ENCODE measurements at places on chromosomes 7 and 10. TPM values are rescaled to one million over a fixed set of nuclear protein-coding genes. Genes with fewer than 3 reads are reported as not detected.

DNA sequence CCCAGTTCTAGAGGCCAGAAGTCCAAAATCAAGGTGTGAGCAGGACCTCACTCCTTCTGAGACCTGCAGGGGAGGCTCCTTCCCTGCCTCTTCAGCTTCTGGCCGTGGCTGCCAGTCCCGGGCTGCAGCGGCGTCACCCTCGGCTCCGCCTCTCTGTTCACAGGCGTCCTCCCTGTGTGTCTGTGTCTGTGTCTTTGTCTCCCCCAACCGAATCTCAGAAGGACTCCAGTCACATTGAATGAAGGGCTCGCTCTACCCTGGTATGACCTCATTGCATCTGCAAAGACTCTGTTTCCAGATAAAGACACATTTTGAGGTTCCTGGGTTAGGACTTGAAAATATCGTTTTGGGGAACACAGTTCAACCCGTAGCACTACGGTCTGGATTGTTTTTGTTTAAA lies 33.1 kb upstream of the GALNT11 start:
- peaks cover 8% of the 10 kb centered on the region for H3K4me1 ChIP-seq
- no peak overlapping the region for H3K27ac ChIP-seq
- peaks cover 66% of the 10 kb centered on the region for H3K27me3 ChIP-seq
- DNase-seq = no peak

DNA sequence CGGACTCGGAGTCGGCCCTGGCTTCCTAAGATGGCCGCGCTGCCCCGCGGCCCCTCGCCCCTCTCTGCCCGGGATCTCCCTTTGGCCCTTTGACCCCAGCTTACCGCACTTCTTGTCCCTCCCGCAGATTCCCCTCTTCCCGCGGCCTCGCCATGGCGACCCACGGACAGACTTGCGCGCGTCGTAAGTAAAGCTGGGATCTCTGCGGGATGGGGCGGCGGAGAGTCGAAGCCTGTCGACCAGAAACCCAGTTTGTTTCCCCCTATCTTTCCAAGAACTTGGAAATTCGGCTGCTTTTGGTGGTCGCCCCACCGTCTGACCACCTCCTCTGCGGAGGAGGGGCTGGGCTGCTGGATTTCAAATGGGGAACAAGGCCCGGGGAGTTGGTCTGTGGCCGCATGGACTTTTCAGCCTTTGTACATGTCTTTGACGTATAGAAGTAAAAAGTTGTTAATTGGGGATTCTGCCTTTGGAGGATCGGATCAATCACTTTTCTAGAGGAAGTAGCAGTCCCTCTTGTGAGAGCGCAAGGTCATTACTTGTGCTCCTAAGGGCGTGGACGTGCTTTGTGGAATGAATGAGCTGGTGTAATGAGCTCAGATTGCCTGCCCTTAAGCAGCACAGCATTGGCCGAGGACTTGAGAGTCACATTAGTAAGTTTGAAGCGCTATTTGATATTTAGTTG lies 553 bp downstream of the VDAC2 start:
- H3K27ac ChIP-seq = peak overlapping the region; percentile 99
- peak overlapping the region; percentile 100 for H3K4me3 ChIP-seq
- H3K36me3 ChIP-seq = peaks cover 2% of the 10 kb centered on the region
- H3K27me3 ChIP-seq = no peaks in the 10 kb centered on the region

DNA sequence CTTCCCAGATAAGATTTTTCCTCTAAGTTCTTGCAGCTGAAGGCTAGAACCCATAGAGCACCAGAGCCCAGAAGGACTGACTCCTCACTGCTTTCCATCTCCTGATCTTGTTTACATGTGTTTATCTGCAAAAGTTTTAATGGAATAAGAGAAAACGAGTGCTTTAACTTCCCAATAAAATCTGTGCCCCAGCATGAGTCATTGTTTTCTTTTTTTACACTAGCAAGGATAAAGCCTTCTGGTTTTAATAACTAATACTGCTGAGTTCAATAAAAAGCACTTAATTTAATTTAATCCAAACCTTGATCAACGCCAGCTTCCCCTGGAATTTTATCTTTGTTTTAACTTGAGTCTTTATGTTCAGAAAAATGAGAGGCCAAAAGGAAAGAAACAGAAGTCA lies 227.6 kb downstream of the HPSE2 start:
- no peaks in the 10 kb centered on the region for H3K4me1 ChIP-seq
- no peaks in the 10 kb centered on the region for H3K27me3 ChIP-seq
- no peak for DNase-seq
- H3K36me3 ChIP-seq = no peaks in the 10 kb centered on the region
- H3K27ac ChIP-seq = no peak overlapping the region

DNA sequence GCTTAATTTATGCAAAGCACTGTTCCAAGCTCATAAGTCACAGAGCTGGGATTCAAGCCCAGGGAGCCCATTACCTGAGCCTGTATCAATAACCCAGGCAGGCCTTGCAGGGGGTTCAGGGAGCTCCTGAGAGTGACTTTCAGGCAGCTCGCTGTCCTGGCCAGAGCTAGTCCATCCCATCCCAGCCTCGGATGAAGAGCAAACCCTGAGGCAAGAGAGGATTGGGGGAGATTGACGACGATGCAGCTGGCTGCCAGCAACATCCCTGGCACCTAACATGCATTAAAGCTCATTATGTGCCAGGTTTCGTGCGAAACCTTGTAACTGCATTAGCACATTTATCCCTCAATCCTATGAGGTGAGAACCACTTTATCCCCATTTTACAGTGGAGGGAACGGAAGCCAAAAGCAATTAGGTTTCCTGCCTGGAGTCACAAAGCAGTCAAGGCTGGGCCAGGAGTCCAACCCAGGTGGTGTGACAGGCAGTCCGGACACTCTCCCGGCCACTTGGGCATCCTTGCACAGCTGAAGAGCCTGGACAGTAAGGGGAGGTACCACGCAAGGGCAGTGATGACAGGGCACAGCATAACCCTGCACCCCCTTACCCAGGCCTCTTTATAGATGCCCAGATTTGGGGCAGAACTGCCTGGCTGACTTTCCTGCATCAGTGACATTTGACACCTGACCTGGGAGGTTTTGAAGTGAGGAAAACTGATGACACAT lies 129.8 kb upstream of the CHST15 start:
- peaks cover 25% of the 10 kb centered on the region for H3K27me3 ChIP-seq
- H3K27ac ChIP-seq = no peak overlapping the region
- no peak for DNase-seq

DNA sequence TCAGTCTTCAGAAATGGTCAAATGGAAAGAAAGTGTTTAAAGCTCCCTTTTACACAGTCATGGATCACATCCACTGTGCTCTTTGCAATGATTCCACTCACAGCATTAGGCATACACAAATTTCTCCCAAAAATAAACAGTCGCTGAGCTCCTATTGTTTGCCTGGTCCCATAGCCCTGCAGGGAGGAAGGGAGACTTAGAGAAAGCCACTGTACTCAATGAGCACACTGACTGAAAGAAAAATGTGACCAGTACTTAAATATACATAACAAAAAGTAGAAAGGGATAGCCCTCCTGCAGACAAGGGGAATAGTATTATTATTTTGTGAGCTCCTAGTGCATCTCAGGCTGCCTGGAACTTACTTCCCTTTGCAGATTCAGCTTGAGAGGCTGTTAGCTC lies 853.2 kb downstream of the GRID1 start:
- H3K4me3 ChIP-seq = no peak overlapping the region
- peaks cover 42% of the 10 kb centered on the region for H3K27me3 ChIP-seq
- H3K36me3 ChIP-seq = peaks cover 4% of the 10 kb centered on the region
- H3K27ac ChIP-seq = no peak overlapping the region
- no peak for DNase-seq

DNA sequence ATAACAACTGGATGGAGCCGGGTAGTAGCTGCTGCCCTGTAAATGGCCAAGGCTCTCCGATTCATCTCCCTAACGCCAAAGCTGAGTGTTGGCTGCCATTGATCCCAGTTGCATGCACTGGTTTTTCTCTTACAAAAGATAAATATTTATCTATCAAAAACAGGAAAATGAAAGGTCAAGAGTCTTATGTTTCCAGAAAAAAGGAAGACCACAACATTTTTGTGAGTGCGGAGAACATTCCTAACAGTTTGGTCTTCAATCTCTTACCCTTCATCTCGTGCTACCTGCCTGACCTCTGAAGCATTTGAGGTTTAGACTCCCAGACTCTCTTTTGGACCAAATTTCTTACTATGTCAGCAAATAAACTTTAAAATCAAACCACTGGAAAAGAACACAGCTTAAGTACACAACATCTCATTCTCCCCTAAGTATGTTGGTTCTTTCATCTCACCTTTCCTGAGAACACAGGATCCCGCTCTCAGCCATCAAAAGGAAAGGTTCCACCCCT lies 61.6 kb downstream of the SORBS1 start:
- peaks cover 3% of the 10 kb centered on the region for H3K36me3 ChIP-seq
- DNase-seq = no peak
- no peak overlapping the region for H3K4me3 ChIP-seq
- no peak overlapping the region for H3K27ac ChIP-seq
- H3K4me1 ChIP-seq = peaks cover 4% of the 10 kb centered on the region

DNA sequence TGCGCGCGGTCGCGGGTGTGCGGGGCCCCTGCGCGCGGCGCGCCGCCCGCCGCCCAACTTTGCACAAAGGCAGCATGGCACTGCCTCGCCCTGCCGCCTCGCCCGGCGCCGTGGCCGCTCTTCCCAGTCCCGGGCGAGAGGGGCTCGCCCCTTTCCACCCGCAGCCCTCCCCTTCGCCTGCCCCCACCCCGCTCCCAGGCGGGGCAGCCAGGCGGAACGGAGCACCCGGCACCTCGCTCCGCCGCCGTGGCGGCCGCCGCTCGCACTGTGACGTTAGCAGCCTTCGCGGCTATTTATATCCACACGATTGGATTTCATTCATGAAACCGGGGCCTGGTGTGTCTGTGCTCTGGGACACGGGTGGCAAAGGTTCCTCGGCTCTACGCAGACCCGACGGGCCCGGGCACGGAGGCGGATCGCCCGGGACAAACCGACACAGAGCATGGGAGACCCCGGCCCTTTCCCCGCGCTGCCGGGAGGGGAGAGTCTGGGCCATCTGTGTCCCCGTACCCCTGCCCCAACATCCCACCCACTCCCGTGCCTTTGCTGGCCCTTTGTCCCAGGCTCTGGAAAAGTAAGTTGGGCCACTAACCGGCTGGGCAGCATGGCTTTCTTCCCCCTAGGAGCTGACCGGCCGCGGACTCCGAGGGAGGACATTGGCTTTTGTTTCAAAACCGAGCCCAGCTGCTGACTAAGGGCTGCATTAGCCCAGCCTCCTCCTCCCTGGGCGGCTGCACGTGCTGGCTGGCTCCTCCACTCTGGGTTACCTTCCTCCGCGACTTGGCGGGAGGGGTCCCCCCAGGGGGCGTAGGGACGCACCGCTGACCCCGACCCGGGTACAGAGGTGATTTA lies at the start of gene RHOBTB1:
RHOBTB1 (minus strand) TSS at position 128 of the 852 bp plus-strand sequence. CDS start 32,643 bp downstream, outside the sequence.
- H3K4me3 ChIP-seq = peak within 1 kb of the TSS; percentile 88
- H3K27me3 ChIP-seq = peaks cover 78% of the 10 kb centered on the region
- no peaks in the 10 kb centered on the region for H3K36me3 ChIP-seq
- H3K4me1 ChIP-seq = peaks cover 13% of the 10 kb centered on the region

DNA sequence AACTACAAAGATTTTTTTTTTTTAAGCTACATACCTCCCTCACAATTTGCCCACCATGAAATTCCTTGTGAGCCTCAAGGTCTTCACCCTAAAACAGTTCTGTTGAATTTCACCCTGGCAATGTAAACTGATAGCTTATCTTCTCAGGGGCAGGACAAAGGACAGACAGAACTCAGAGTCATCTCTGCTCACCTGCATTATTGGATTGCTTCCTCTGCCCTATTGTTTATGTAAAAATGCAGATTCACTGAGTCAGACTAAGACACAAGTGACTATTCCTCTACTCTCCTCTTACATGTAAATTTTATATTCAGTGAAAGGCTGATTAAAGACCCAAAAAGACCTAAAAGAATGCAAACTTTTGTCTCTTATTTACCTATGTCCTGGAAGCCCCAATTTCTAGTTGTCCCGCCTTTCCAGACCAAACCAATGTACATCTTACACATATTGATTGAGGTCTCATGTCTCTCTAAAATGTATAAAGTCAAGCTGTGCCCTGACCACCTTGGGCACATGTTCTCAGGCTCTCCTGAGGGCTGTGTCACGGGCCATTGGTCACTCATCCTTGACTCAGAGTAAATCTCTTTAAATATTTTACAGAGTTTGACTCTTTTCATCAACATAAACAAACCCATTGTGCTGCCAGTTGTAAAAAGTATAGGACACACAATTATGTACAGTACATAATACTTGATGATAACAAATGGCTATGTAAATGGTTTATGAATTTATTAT lies 440.2 kb downstream of the HTR7 start:
- no peak for DNase-seq
- no peaks in the 10 kb centered on the region for H3K36me3 ChIP-seq
- H3K4me3 ChIP-seq = no peak overlapping the region
- no peak overlapping the region for H3K27ac ChIP-seq

DNA sequence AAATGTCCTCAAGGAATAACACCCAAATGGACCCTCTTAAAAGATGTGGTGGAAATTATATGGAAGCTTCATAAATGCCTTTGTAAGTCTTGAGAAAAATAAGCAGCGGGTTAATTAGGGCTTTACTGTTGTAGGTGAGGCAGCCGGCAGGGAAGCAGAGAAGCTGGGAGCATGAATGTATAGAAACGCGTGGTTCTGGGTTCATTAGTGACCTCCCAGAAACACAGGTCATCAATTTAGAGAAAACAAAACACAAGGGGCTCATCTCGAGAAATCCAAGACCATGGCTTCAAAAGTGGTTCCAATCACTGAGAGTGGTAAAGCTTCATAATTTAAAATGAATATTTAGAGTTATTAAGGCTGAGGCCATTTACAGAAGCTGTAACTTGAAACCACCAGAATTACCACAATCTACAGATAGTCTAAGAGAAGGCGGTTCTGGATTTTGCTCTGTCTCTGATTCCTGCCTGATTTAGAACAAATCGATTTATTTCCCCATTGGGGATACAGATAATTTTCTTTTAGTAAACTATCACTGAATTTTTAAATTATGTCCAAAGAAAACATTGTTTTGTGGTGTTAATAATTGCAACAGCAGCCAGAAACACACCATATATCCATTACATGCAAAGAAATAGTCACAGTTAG lies 20.7 kb downstream of the GARIN1A start:
- peak overlapping the region; percentile 14 for H3K27ac ChIP-seq
- peaks cover 4% of the 10 kb centered on the region for H3K36me3 ChIP-seq
- DNase-seq = no peak

- peaks cover 4% of the 10 kb centered on the region for H3K36me3 ChIP-seq
- H3K4me3 ChIP-seq = no peak overlapping the region
- no peak overlapping the region for H3K27ac ChIP-seq
- H3K4me1 ChIP-seq = peaks cover 15% of the 10 kb centered on the region
- DNase-seq = no peak
These were observed 117.6 kb downstream of the LRRC4 start for GRCh38 chr7:127913686-127914085.

GRCh38 chr7:157694376-157694665 lies 357.5 kb downstream of the DNAJB6 start:
- peaks cover 10% of the 10 kb centered on the region for H3K4me1 ChIP-seq
- no peaks in the 10 kb centered on the region for H3K36me3 ChIP-seq
- no peak for DNase-seq
- H3K4me3 ChIP-seq = peak overlapping the region; percentile 57
- H3K27me3 ChIP-seq = peaks cover 12% of the 10 kb centered on the region

- peak overlapping the region; percentile 51 for H3K27ac ChIP-seq
- DNase-seq = no peak
- H3K27me3 ChIP-seq = no peaks in the 10 kb centered on the region
- no peaks in the 10 kb centered on the region for H3K36me3 ChIP-seq
- H3K4me1 ChIP-seq = peaks cover 3% of the 10 kb centered on the region
These were observed 11.7 kb upstream of the HILPDA start for GRCh38 chr7:128443831-128444600.

- DNase-seq = no peak
- H3K27me3 ChIP-seq = no peaks in the 10 kb centered on the region
- no peak overlapping the region for H3K4me3 ChIP-seq
- H3K36me3 ChIP-seq = no peaks in the 10 kb centered on the region
- no peaks in the 10 kb centered on the region for H3K4me1 ChIP-seq
These were observed 147.1 kb downstream of the DNAJB9 start for GRCh38 chr7:108716783-108717182.

Gene SAMD9
- 25.7 TPM for total RNA-seq

Gene HOXA2
- not detected for total RNA-seq

Gene ENKUR
- total RNA-seq = 14.9 TPM
